ENCODE measurements at places on chromosomes 6 and 20.

GRCh38 chr6:12951415-12951814, 234.8 kb downstream of the PHACTR1 start:
- no peak for DNase-seq

GRCh38 chr6:4661391-4661790, 114.8 kb upstream of the CDYL start:
- no peak for DNase-seq

GRCh38 chr20:51342510-51343236, 199.8 kb downstream of the NFATC2 start:
- no peak for DNase-seq

GRCh38 chr20:10674684-10675449, 1.1 kb upstream of the JAG1 start:
- DNase-seq, result no peak

DNA sequence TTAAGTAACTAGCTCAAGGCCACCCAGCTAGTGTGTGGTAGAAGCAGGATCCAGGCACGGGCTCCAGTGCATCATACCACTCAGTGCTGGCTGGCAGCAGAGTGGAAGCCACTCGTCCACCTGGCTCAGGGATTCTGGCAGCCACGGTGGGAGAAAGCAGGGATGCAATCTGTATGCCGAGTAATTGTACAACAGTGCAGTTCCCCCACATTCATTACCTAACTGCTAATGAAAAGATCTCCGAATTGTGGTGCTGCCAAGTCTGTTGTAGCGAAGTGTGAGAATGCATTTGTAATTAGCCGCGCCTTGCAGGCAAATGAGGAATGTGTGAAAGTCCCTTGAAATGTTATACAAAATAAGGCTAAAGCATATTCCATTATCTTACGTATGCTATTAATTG, 29.0 kb downstream of the KCNG1 start:
- DNase-seq, result no peak

DNA sequence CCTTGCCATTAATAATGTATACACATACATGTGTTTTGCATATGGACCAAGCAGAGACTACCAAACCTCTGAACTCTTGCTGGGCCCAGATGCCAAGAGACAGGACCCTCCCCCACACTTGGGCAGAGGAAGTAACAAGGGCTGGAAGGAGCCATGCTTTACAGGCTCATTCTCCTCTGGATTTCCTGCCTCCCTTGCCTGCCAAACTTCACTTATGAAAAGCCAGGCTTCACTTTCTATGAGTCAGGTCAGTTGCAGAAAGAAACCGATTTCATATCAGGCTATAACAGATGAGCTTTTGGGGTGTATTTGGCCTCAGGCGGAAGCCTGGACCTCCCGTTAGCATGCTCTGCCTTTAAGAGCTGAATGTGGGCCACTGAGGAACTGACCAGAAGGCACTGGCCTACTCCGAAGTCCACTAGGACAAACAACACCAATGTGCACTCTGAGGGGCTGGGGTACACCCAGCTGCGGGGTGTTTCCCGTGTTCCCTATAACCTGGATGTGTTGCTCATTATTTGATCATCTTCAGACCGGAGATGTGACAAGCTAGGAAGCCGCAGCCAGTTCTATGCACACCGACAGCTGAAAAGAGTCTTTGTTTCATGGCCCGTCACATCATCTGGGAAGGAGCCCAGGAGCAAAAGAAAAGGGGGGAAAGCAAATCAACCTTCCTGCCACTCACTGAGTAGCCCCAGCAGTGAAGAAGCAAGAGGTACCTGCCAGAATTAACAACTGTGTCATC, 28.5 kb downstream of the HAO1 start:
- no peak for DNase-seq

DNA sequence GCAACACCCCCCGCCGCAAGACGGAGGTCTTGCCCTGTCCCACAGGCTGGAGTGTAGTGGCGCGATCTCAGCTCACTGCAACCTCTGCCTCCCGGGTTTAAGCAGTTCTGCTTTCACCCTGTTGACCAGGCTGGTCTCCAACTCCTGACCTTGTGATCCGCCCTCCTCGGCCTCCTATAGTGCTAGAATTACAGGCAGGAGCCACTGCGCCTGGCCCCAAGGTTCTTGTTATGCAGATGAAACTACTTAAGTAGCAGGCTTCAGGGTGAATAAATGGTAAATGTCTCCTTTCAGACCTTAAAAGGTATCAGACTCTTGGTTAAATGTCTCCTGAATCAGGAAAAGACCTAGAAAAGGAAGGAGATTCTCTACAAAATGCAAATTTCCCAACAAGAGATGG, 95.4 kb upstream of the TMEM181 start:
- no peak for DNase-seq

GRCh38 chr6:80364149-80364548, 257.7 kb downstream of the BCKDHB start:
- no peak for DNase-seq

- DNase-seq, result no peak
These were observed 6.4 kb downstream of the TIAM2 start for GRCh38 chr6:155001482-155001881.

DNA sequence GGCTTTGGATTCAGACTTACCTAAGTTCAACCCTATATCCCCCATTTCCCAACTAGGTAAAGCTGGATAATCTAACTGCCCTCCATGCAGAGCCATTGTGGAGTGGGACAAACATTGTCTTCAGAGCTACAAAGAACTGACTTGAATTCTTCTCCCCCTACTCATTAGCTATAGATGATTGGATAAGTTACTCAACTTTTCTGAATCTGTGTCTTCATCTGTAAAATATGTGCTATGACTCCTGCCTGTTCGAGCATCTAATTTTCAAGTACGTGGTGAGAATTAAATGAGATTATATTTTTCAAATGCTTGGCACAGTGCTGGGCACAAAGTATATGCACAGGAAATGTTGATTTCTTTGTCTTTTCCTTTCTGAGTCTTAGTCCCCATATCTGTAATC, 240.3 kb upstream of the TCF21 start:
- DNase-seq, result no peak

DNA sequence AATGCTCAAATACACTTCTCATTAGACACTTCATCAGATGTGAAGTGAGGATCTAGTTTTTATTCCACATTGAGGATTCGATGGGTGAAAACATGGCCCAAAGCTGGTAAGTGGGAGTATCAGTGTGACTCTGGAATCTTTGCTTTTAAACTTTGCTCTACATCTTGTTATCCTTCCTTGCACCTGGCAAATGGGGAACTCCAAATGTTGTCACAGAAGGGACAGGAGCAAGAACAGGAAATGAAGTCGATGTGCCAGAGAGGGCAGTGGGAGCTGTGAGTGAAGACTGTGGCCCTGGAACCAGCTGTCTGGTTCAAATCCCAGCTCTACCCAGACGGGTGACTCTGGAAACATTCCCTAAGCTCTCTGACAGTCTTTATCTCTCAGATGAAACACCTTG, 86.7 kb upstream of the AGPAT4 start:
- no peak for DNase-seq

GRCh38 chr6:25944688-25945574, 14.4 kb upstream of the SLC17A2 start:
- DNase-seq, result no peak

GRCh38 chr6:166540631-166541331, 45.7 kb downstream of the RAMACL start:
- peak; percentile 39 for DNase-seq

GRCh38 chr6:89033461-89033860, 47.1 kb upstream of the PNRC1 start:
- DNase-seq, result no peak

GRCh38 chr6:137779982-137780381, 87.1 kb upstream of the TNFAIP3 start:
- DNase-seq, result no peak

- DNase-seq, result no peak
These were observed 234.2 kb upstream of the CITED2 start for GRCh38 chr6:139608466-139609261.

DNA sequence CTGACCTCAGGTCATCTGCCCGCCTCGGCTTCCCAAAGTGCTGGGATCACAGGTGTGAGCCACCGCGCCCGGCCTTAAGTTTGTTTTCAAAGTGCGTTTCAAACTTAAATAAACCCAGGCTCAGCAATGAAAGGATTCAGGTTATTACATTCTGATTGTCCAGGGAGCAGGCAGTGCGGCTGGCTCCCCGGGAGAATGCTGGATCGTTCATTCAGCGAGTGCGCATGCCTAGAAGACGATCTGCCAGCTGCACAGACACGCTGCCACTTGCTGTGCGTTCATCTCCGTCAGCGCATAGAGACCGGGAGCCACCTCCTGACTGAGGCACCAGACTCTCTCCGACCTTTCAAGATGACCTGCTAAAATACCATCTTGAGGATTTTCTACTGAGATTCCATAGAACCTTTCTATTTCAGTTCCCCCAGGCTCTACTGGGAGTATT, 163.9 kb upstream of the ZNF217 start:
- DNase-seq, result no peak

DNA sequence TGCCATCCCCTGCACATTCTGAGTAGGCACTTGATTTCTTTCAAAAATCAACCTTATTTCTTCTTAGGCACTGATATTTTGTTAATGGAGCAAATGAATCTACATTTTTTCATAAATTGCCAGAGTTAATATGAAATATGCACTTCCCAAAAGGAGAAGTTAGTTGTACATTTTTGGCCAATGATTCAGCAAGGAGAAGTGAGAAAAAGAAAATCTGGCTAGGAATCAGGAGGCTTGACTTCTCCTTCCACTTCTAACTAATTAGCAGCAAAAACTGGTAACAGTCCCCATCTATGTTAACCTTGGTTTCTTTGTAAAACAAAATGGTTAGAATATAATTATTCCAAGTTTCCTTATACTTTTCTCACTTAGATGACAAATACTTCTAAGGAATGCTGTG, 7.0 kb upstream of the DSE start:
- DNase-seq, result no peak

GRCh38 chr20:53755733-53756531, 162.3 kb upstream of the ZNF217 start:
- no peak for DNase-seq

GRCh38 chr6:89509777-89510281, 76.9 kb downstream of the ANKRD6 start:
- no peak for DNase-seq

GRCh38 chr6:157092736-157093135, 230.6 kb downstream of the TMEM242 start:
- DNase-seq, result no peak

GRCh38 chr20:10565922-10566897, 107.6 kb downstream of the JAG1 start:
- DNase-seq, result no peak

- DNase-seq, result no peak
These were observed 17.9 kb downstream of the TAF4 start for GRCh38 chr20:62047666-62048345.
